Breast epithelium (tissue), 4 donors: ENCODE measurements at places on chromosomes 6 and 20.

GRCh38 chr6:76984572-76984971 is 478.7 kb downstream of the HTR1B start:
- no peak for DNase-seq

- no peak for DNase-seq
Measured at GRCh38 chr6:81696524-81696923, 56.0 kb downstream of the TENT5A start.

DNA sequence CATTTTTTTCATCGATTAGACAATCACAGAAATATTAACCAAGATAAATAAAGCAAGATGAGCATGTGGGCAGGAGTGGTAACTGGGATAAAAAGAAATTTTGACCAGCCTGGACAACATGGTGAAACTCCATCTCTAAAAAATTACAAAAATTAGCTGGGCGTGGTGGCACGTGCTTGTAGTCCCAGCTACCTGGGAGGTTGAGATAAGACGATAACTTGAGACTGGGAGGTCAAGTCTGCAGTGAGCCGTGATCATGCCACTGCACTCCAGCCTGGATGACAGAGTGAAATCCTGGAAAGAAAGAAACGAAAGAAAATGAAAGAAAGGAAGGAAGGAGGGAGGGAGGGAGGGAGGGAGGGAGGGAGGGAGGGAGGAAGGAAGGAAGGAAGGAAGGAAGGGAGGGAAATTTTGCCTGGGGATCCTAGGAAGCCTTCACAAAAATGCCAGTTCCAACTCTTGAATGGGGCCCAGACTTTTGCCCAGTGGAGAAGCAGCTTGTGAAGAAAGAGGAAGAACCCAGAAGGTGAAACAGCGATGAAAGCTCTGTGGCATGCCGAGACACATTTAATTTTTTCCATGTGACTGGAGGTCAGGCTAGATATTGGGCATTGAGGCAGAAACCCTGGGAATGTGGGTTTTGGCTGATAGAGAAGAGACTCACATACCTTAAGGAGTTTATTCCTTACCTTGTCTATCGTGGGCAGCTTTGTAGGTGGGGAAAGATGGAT is 20.3 kb downstream of the CCDC170 start:
- DNase-seq = no peak

DNA sequence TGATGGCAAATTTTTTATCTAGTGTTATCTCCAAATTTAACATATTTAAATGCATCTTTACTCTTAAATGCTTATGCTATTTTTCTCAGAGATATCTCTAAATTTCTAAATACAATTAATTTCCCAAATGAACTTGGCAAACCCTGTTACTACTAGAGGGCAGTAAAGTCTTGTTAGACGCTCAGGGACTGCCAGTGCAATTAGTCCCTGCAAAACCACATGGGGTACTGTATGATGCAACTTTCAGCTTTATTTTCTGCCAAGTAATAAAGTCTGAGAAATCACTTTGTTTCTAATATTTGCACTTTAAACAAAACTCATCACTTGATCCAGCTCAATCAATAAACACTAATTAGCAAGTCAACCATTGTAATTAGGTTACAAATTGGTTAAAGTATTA is 76.0 kb upstream of the ADGRB3 start:
- no peak for DNase-seq

DNA sequence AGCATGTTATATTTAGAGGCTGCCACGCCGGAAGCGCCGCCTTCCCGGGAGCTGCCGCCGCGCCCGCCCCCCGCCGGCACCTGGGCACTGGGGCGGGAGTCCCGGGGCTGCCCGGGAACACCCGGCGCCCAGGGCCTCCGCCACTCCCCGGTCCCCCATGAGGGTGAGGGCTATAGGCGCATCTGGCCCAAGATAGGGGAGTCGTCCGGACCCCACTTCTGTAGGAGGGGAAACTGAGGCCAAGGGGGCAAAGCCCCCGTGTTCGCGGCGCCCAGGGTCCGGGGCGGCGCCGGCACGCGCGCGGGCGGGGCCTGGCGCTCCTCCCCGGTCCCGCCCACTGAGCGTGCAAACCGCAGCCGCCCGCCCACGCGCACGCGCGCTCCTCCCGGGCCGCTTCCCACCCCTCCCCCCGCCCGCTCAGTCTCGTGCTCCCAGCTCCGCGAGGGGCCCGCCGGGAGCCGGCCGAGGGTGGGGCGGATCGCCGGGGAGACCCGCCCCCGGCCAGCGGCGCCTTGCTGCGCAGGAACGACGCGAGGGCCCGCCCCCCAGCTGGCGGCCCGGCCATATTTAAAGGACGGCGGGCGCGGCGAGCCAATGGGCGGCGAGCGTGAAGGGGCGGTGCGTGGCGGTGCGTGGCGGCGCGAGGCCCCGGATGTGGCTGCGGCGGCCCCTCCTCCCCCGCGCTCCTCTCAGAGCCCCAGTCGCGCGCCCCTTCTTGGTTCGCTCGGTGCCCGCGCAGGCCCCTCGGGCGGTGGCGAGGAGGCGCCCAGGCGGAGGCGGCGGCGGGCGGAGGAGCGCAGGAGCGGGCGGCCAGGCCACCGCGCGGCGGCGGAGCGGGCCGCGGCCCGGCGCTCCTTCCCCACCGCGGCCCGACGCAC is at the start of gene LSM14B:
Gene LSM14B, plus strand, starts transcription at position 700 of the 878 bp plus-strand sequence. CDS start 192 bp downstream, outside the sequence.
- peak; percentile 95 for DNase-seq

DNA sequence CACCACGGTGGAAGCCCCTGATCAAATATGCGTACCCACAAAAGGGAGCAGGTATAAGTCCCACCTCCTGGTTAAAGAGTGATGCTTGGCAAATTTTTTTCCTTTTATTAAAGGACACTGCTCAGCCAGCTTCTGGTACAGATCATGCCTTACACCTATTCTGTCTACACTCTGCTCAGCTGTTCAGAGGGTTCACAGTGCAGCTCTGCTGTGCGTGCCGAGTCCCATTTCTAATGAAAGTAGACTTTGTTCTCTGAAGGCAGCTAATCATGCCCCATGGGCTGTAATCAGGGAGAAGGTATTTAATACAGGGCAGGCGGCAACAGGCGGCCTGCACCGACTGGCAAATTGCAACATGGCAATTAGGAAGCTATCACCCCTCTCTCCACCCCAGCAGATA is 16.3 kb downstream of the LRRC73 start:
- no peak for DNase-seq

DNA sequence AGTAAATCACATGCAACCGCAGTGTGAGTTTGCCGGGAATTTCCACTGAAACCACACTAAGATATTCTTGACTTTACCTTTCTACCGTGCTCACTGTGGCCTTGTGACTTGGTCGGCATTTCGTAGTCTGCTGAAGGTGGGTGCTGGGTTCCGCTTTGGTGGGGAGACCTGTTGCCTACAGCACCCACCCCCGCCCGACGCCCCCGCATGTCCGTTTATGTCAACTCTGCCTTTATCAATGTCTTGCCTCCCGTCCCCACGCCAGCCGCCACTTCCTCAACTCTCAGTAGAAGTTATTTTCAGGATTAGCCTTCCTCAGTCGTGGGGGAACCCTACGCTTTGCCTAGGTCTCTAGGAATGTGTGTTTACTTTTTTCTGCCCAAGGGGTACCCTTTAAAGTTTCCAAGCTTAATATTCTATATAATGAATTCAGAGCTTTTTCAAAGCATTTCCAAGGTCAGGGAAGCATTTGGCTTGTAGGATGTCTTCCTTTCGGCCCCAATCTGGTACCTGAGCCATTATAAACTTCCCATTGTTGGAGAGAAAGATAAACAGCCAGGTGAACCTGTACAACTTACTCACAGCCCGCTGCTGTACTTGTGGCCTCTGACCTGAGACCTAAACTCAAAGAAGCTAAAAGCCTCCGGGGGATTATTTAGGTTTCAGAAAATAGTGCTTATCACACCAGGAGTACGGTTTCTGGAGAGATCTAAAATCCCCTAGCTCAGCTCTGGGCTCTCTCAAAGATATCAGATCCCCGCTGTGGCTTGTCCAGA is 54.2 kb downstream of the TBC1D7 start:
- no peak for DNase-seq

- no peak for DNase-seq
Measured at GRCh38 chr6:38943964-38944363, 104.6 kb upstream of the GLP1R start.

DNA sequence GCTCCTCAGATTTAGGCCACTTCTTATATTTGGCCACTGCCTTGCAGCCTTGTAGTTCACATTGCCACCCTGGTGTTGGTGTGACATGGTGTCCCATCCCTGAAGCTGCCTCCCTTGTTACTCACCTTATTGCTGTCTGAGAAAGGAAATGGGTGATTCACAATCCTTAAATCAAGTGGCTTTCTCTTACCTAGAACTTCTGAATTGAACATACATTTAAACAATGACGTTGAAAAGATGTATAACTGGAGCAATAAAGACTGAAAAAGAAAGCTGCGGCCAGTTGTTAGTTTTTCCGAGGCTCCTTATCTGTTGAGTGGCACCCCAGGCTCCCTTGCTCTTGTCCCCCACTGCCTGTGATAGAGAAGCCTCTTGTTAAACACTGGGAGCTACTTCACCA is 28.8 kb upstream of the GNRH2 start:
- DNase-seq = no peak

- DNase-seq = no peak
Measured at GRCh38 chr20:24966317-24967012, 17.4 kb downstream of the CST7 start.

DNA sequence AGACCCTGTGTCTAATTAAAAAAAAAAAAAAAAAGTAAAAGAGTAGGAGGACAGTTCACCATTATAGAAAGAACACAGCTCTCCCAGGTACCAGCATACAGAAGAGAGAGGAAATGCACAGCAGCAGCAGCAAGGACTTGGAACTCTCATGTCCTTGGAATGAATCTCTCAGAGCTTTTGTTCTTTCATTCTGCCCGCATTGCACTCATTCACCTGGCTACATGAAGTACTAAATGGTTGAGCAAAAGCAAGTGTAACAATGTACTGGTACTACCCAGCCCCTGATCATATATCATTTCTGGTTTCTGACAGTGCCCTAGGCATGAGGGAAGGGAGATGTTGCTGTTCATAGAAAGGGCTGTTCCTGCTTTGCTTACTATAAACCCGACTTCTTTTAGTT is 12.1 kb upstream of the BTN3A3 start:
- DNase-seq = no peak

GRCh38 chr6:17869753-17870050 is 117.7 kb downstream of the KIF13A start:
- DNase-seq = no peak

- no peak for DNase-seq
Measured at GRCh38 chr6:7134999-7135745, 27.4 kb downstream of the RREB1 start.

DNA sequence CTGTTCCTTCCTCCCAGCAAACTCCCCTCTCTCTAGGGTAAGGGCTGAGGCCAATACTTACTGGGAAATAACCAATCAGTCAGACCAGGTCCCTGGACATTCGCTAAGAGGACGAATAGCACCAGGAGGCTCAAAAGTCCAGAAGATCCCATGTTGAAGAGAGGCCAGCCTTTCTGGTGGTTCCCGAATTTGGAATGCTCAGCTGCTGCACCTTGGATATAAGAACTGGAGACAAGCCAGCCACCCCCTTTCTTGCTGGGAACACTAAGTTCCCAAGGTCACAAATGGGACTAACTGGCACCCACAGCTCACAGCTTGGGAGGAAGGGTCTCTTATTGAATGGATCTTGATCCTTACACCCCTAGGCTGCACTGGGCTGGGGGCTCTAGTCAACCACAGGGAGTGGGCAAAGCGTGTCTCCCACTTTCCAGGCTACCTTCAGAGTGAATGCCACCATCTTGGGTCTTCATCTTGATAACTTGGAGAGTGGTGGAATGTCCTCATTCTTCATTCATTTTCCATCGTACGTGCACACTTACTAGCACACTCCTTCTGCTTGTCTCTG is at the start of gene EPPIN:
Gene EPPIN, minus strand, starts transcription at position 196 of the 565 bp plus-strand sequence. Its CDS starts 44 bp downstream, at position 152.
- no peak for DNase-seq
